ENCODE measurements at places on chromosomes 1 and 21. TPM values are rescaled to one million over a fixed set of nuclear protein-coding genes. Genes with fewer than 3 reads are reported as not detected.

ADCY10 gene
- 0.53 TPM for total RNA-seq

DENND2D gene
- total RNA-seq = 221 TPM

OR2T11 gene
- total RNA-seq = not detected

RNF187 gene
- total RNA-seq = 39.5 TPM

SMIM1 gene
- 1.0 TPM for total RNA-seq

DSCAM gene
- total RNA-seq = not detected

CELA2B gene
- not detected for total RNA-seq

PRELP gene
- total RNA-seq = 0.07 TPM

HES3 gene
- not detected for total RNA-seq

CFHR3 gene
- not detected for total RNA-seq

CACNA1E gene
- total RNA-seq = 0.02 TPM

KMO gene
- not detected for total RNA-seq

TRAF5 gene
- total RNA-seq = 54.9 TPM

PTCH2 gene
- 1.5 TPM for total RNA-seq

KIF26B gene
- 0.16 TPM for total RNA-seq

DYNLT5 gene
- total RNA-seq = not detected

ACKR1 gene
- not detected for total RNA-seq

CASZ1 gene
- 1.8 TPM for total RNA-seq

WLS gene
- not detected for total RNA-seq

OR2T35 gene
- total RNA-seq = not detected

PPM1J gene
- total RNA-seq = 0.46 TPM

GBP1 gene
- 51.3 TPM for total RNA-seq

PCP4L1 gene
- not detected for total RNA-seq

PADI2 gene
- total RNA-seq = 0.11 TPM

SLAMF9 gene
- not detected for total RNA-seq

TPTE gene
- not detected for total RNA-seq

COL6A1 gene
- total RNA-seq = 4.7 TPM

DNAI4 gene
- total RNA-seq = 3.0 TPM

AVPR1B gene
- not detected for total RNA-seq

LZIC gene
- total RNA-seq = 14.0 TPM

NEGR1 gene
- total RNA-seq = not detected

TM2D1 gene
- 33.9 TPM for total RNA-seq

MXRA8 gene
- total RNA-seq = 0.66 TPM

HSD11B1 gene
- 0.75 TPM for total RNA-seq

FAM72C gene
- 17.1 TPM for total RNA-seq

GJB3 gene
- not detected for total RNA-seq

KLF17 gene
- not detected for total RNA-seq

SELENBP1 gene
- not detected for total RNA-seq

NR1I3 gene
- total RNA-seq = not detected

TTC39A gene
- 0.61 TPM for total RNA-seq

ACTL8 gene
- 0.14 TPM for total RNA-seq

DRAXIN gene
- 0.04 TPM for total RNA-seq

HCRTR1 gene
- total RNA-seq = not detected

GBP6 gene
- total RNA-seq = 0.31 TPM

DPT gene
- not detected for total RNA-seq

MRPS21 gene
- total RNA-seq = 70.7 TPM

LHX4 gene
- total RNA-seq = not detected

KCNN3 gene
- total RNA-seq = 0.32 TPM

LRRC71 gene
- not detected for total RNA-seq

PI4KB gene
- 55.0 TPM for total RNA-seq

CDC7 gene
- total RNA-seq = 38.9 TPM

CDA gene
- total RNA-seq = not detected

ROR1 gene
- total RNA-seq = 0.25 TPM

RHD gene
- total RNA-seq = not detected

OXCT2 gene
- total RNA-seq = 1.2 TPM

FMO2 gene
- not detected for total RNA-seq

OR2L8 gene
- total RNA-seq = not detected

SPOCD1 gene
- 0.46 TPM for total RNA-seq

CYP2J2 gene
- total RNA-seq = 0.64 TPM

LENEP gene
- 0.66 TPM for total RNA-seq
